HL-60 (cell line): ENCODE measurements at places on chromosomes 6 and 20.

GRCh38 chr20:17541996-17542395, 10.8 kb upstream of the BFSP1 start:
- no peak for DNase-seq

- DNase-seq, result no peak
These were observed 64.4 kb downstream of the SNAP25 start for GRCh38 chr20:10282979-10283456.

DNA sequence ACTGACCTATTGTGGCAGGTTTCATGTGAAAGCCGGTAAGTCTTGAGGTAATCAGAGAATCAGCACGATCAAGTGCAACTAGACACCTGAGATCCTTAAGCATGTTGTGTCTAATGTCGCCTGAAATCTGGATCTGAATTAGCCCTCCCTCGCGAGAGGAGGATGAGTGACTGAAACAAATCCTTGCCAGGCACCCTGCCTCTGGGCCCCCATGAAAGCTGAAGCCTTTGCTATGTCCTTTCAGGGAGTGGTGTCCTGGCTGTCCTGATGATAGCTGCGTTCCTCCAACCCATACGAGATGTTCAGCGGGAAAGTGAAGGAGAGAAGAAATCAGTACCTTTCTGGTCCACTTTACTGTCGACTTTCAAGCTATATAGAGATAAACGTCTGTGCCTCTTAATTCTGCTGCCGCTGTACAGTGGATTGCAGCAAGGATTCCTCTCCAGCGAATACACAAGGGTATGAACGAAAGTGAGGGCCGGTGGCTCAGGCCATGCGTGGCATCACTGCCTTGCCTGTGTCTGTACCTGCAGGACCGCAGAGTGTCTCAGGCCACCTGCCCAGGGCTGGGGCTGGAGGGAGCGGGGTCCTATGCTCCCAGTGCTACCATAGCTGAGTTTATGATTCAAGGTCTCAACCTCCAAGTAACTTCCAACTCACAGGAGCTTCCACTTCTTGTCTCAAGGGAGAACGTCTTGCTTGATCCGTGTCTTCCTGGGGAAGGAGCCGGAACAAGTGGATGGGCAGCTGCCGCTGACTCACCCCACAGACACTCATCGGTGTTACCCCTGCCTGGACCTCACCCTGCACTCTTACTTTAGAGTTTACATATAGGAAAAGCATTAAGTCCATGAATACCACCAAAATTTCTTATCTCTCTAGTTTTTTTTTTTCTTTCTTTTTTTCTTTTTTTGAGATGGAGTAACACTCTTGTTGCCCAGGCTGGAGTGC, 12.8 kb downstream of the UNC93A start:
- no peak for DNase-seq

DNA sequence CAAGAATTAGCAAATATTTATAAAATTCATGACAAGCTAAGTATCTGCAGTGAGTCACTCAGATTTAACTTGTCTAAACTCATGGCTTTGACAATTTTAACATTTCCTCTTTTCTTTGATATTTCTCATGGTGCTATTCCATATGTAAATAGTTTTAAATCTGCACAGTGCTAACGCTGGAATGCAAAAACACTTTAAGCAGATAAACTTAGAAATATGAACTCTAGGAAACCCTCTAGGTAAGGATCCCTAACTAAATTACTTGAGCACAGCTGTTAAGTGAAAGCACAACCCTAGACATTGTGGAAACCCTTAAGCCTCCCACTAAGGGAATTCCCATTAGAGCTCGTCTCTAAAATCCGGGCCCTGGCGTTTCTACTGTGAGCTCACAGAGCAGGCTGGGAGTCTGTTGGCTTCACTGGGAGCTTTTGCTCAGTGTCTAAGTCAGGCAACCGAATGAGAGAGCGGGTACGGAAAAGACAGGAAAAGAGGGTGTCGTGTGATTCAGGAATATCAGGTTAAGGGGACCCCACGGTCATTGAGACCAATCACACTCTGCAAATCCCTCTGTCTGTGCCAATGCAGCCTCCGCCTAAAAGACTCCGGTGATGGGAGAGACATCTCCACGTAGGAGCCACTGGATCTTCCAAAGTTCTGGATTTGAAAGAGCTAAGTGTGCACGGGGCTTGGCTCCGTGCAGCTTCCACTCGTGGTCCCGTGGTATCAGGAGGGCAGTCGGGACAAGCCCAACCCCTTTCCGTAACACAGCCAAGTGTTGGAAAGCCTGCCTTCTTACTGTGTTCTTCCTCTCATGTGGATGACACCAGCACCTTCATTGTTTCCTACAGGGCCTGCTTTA, 112.3 kb upstream of the RPS6KA2 start:
- no peak for DNase-seq

- no peak for DNase-seq
These were observed 19.0 kb upstream of the PREX1 start for GRCh38 chr20:48846516-48847492.

GRCh38 chr6:150175586-150176151, 32.8 kb downstream of the PPP1R14C start:
- DNase-seq, result no peak

DNA sequence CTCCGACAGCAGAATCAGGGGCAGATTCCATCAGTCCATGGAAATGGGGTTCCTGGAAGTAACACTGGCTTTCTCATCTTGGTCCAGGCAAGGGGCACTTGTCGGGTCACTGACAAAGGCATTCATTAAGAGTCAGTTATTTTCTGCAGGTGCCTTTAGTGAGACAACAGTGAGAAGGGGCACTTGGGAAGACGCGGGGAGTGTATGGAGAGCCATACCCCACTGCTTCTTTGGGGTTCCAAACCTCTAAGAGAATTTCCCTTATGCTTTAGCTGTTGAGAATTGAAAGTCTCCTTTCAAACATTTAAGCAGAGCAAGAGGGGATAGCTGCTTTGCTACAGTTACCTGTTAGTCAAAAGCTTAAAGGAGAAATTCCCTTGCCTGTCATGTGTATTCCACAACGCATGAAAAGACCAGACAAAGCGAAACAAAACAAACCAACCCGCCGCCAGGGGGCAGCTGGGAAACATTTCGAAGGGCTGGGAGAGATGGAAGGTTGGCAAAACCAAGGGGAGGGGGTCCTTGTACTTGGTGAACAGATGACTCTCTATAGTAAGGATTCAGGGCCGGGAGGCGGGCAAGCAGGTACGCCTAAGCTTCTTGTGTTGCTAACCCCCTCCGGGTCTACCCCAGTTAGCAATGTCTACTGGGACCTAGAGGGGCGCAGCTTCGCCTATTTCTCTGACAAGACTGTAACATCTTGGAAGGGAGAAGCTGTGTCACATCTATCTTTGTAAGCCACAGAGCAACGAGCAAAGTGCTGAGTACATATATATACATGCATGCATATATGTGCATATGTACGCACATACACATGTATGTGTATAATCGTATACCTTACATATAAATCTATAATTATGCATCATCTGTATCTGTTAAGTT, 474.9 kb upstream of the AGPAT4 start:
- peak; percentile 8 for DNase-seq

GRCh38 chr20:18412221-18412901, 54.5 kb downstream of the DZANK1 start:
- peak; percentile 55 for DNase-seq

- DNase-seq, result no peak
These were observed 7.9 kb upstream of the PRELID3B start for GRCh38 chr20:59050437-59050836.

- peak; percentile 35 for DNase-seq
These were observed 133.2 kb downstream of the TBC1D32 start for GRCh38 chr6:121201105-121201504.

GRCh38 chr6:40253420-40253819, 319.2 kb upstream of the MOCS1 start:
- DNase-seq, result no peak

- DNase-seq, result no peak
These were observed 56.5 kb upstream of the CCN2 start for GRCh38 chr6:132007474-132008190.

GRCh38 chr6:53293691-53294090, 55.1 kb downstream of the ELOVL5 start:
- DNase-seq, result no peak
